ENCODE measurements at places on chromosomes 2 and 18.

GRCh38 chr2:77567723-77568122 lies 45.5 kb upstream of the LRRTM4 start:
- no peak for DNase-seq

DNA sequence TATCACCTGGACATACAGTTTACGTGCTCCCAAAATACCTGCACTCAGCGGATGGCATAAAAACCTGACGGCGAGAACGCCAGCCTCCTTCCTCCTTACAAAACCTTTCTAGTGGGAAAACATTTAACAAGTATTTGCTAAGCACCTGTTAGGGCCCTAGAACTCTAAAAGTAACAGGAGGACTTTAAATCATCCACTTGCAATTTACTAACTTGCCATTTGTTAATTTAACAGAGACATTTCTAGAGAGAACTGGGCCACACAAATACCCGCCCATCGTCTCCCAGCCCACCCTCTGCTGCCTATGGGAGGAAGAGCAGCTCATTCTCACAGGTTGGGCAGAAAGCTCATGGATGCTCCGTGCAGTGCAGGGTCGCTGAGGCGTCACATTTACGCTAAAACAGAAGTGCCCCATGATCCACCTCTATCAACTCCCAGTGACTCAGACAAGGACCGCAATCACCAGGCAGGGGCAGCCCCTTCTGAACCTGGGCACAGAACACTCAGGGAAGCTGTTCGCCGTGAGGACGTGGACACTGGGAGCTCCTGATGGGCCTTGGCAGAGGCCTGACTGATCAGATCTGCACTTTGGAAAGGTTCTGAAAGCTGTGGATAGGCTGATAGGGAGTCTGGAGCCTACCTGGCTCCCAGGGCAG lies 106.9 kb downstream of the HDAC4 start:
- peak; percentile 51 for DNase-seq

DNA sequence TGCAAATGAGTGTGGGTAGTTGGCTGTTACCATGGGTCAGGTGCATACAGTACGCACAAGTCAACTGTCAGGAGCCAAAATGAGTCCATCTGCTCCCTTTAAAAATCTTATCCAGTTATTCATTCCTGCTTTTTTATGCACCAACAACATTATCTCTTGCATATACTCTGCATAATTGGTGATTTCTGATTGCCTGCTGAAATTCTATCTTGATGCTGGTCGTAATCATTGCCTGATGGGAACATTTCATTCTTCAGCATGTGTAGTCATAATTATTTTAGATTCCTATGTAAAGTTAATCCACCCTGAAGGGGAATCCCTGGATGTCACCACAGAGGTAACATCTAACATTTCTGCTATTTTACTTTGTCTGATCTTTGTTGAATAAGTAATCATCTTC lies 102.2 kb upstream of the RND3 start:
- DNase-seq = no peak

GRCh38 chr2:218658671-218659257 lies 659 bp downstream of the ZNF142 start:
- DNase-seq = peak; percentile 36

GRCh38 chr2:160006475-160006874 lies 55.9 kb downstream of the PLA2R1 start:
- DNase-seq = no peak

GRCh38 chr2:126834006-126834659 lies 64.6 kb upstream of the TEX51 start:
- DNase-seq = no peak

- DNase-seq = no peak
Observed at GRCh38 chr2:38430597-38431207, 53.6 kb upstream of the ATL2 start.

- DNase-seq = no peak
Observed at GRCh38 chr2:201966691-201967438, 66.8 kb upstream of the FZD7 start.

GRCh38 chr2:46921676-46922448 lies 6.3 kb upstream of the MCFD2 start:
- no peak for DNase-seq

GRCh38 chr2:188085421-188085820 lies 206.3 kb upstream of the GULP1 start:
- DNase-seq = no peak

DNA sequence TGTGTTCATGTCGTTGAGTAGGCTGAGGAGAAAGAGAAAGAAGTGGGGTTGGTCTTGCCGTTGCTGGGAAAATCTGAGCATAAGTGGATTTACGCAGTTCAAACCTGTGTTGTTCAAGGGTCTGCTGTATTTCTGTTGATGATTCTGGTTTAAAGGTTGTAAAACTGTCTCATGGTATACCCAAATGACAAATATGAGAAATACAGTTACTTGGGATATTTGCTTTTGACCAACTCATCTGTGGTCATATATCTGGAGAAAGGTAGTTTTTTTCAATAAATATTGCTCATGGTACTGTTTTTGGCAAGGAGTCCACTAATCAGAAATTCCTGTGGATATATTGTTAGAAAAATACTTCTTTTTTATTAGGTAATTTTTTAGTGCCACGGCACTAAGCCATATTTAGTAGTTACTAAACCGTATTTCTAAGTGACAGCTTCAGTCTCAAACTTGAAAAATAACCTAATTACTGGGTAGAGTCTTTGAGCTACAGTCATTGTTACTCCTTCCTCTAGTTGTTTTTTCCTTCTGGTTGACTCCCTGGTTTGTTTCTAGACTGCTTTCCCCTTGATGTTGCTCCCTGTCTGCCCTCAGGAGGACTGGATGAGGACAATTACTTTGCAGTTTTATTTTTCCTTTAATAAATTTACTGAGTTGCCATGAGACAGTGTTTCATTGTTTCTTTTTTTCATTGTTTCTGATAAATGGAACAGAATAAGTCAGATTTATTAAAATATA lies 31.5 kb downstream of the MOB4 start:
- no peak for DNase-seq

GRCh38 chr2:187576906-187577305 lies 22.7 kb upstream of the TFPI start:
- DNase-seq = no peak

GRCh38 chr2:164760179-164760578 lies 81.4 kb downstream of the COBLL1 start:
- DNase-seq = no peak

DNA sequence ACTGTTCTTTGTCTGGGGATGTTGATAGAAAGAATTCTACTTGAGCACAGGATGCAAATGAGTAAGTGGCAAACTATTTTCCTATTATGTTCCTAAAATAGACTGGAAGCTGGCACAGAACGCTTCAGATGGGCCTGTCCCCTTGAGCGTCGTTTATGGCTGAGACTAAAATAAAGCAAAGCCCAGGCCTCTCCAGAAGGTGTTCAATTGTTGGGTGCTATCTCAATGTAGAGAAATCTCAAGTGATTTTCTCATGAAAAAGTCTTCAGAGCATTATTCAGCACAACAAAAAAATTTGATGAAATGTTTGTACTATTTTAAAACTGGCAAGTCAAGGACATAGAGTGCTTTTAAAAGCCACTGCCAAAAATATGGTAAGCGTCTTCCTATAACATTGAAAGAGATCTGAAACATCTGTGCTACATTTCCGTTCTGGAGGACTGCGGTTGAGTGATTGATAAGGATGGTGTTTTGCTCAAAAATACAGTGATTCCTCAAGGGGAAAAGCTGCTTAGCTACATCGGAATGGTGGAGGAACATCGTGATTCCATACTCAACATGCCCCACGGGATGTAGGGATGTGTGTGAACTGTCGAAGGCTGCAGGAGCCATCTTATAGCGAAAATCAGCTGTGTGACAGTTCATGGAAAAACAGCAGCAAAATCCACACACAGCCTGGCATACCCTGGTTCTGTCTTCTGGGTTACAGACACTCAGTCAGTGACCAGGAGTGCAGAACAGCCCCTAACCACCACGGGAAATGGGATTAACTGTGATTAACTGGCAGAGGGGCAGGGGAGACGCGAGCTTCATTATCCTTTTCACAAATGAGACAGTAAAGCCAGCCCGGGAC lies 10.4 kb upstream of the LRRFIP1 start:
- no peak for DNase-seq

DNA sequence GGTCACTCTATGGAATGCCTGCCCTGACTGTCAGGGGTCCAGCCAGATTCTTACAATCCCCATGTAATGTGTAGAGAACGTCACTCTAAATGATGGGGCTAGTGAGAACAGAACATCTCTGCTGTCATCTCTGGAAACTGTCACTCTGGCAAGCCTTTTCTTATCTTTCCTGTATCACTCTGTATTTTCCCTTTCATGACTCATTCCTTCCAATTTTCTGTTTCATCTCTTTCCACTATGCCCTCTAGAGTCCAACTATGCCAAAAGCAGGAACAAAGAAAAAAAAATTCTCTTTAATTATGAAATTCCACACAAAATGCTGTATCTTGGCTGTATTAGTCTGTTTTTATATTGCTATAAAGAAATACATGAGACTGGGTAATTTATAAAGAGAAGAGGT lies 608.8 kb downstream of the ADCYAP1 start:
- DNase-seq = no peak

GRCh38 chr18:7221424-7222155 lies 9.3 kb upstream of the LRRC30 start:
- no peak for DNase-seq

DNA sequence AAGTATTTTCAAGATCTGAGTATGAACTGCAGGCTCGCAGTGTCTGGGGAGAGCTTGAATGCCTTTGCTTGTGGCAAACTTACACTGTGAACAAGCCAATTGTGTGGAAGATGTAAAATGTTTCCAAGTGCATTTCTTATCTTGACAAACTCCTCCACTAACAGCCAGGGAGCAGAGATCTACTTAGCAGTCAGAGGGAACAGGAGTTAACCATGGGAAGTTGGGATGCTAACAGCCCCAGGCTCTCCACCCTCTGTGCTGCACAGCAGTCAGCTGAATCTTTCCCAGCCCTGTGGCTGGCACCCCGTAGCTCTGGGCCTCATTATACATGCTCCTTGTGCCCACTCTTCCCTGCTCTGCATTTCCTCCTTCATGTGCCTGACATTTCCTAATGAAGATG lies 450.2 kb downstream of the TSN start:
- no peak for DNase-seq

DNA sequence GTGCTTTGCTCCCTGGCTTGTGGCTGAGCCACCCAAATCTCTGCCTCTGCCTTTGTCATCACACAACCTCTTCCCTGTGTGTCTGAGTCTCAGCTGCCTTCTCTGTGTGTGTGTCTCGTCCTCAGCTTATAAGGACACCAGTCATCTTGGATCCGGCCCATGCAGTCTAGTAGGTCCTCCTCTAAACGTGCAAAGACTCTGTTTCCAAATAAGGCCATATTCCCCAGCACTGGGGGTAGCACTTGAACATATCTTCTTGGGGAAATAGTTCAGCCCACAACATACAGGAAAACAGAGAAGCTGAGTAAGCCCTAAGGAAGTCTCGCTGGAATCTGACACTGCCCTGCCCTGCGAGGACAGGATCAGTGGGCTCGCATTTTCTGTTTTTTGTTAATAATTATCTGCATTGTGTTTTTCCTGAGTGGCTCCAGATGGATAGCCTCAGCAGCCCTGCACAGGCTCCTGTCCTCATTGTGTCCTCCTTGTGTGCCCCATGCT lies 42.1 kb downstream of the MTCL1 start:
- DNase-seq = no peak

- DNase-seq = no peak
Observed at GRCh38 chr2:10818984-10819383, 6.4 kb upstream of the PDIA6 start.

DNA sequence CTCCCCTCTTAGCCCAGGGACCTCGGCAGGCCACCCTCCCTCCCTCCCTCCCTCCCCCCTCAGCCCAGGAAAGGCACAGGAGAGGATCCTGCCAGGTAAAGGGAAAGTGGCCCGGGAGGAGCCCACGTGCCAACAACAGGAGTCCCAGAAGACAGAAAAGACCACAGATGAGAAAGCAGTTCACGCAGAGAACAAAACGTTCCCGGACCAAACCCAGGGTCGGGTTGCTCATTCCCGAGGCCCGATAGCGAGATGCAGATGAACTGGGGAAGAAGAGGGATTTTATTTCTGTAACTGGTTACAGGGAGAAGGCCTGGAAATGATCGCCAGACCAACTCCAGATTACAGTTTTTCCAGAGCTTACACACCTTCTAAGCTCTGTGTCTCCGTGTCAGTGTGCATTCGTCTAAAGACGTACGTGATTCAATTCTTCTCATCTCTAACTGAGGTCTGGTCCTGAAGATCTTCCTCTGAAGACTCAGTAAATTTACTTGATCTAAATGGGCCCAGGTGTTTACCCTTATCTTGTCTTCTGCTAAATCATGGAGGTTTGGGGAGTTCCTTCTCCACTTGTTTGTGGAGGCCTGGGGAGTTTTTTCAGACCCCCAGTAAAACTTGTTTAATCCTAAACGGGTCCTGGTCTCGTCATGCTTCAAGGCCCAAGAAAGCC lies 807 bp upstream of the NEU4 start:
- DNase-seq = no peak

DNA sequence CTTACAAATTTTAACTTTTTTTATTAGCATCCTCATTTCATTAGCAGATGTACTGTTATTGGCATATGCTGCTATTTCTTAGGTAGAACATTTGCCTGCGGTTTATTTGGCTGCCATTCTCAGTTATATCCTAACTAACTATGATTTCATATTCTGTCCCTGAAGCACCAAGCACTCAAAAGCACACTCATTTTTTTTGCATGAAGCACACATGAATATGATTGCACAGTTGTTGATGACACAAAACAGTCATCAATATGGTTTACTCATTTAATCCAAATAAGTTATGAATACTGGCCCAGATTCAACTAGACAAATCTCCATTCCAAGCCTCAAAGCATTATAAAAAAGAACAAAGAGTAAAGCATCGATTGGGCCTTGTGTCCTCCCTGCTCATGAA lies 129.4 kb upstream of the CNTNAP5 start:
- no peak for DNase-seq

DNA sequence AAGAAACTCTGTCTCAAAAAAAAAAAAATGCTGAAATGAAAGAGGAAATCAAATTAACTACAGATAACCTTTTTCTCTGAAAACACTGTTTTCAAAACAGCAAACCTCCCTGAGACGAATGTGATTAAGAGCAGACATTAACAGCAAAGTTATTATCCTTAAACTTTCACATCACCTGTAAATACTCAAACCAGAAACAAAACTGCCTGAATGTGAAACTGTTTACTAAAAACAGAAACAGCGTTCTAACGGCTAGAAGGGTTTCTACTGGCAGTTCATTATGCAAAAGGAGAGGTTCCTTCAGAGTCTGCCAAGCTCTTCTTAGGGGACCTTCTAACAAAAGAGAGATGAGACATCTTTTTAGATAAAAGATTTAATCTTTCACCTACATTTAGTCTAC lies 45.9 kb downstream of the PNO1 start:
- no peak for DNase-seq

- DNase-seq = no peak
Observed at GRCh38 chr2:181243319-181243718, 213.9 kb upstream of the ITGA4 start.

DNA sequence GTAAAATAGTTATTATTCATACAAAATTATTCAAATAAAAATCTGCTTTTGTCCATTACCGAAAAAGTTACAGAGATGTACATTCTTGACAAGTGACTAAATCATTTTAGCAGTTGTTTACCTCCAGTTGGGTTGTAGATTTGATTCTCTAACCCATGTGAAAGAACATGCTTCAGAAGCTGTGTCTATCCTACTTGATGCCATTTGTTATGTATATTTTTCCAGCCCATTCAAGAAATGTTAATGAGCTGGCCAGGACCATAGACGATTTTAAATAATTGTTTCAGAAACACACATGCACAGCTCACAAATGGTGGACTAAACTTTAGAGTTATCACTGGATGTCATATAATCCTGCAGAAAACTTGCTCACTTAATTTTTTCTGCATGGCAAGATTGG lies 391.1 kb upstream of the REG3G start:
- no peak for DNase-seq

Data from activated T-helper 2 cell treated with anti-CD3 and anti-CD28 coated beads, Interferon-gamma antibody, Interleukin-2, Interleukin-4, amounts not matched to agents 10 μg/mL and 5 μg/mL and 100 μg/mL, durations not matched to agents 14 hours and 24 hours and 36 hours (primary cell).